ENCODE measurements at places on chromosomes 12 and 14.

DNA sequence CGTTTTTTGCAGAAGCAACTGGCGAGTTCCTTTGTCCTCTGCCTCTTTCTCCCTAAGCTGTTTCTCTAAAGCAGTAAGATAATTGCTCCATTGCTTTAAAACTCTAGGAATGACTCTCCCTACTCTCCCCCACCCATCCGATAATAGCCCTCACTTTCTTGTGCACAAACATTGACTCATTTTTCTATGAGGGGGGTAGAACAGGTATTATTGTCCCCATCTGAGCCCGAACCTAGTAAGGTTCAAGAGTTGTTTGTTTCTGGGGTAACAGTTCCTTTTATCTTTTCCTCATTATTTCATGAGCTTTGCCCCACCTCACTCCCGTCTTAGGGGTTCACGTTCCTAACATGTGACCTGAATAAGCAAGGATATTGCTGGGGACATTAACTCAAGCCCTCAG lies 190.6 kb downstream of the EMP1 start:
- no peak for DNase-seq

DNA sequence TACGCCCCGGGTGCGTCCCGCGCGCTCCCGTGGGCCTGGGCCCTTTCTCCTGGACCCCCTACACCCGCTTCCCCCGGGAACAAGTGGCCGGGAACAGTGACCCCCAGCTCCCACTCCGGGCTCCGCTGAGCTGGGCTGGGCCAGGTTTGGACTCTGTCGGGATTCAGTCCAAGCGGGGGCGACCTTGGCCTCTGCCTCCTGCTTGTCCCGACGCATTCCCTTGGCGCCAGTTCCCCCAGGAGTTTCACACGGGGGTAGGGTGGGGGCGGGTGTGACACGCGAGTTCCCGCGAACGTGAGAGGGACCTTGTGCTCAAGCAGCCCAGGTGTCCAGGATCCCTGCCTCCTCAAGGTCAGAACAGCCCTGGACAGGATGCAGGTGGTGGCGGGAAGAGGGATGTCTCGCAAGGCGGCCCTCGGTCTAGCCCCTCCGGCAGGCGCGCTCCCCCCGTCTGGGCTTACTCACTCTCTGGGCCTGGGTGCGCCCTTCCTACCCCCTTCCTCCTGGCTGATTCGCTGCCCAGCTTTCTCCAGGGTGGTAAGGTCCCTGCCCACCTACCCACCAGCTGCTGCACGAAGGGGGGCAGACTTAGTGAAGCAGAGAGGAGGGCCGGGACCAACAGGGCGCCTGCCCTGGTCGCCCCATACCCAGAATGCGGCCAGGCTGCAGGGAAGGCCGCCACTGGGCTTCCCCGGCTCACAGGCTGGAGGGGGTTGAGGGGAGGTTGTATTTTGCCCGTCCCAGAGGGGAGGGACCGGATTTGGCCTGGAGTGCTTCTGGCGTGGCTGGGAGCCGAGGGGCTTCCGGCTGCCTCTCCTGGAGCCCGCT lies 862 bp downstream of the CRIP2 start:
- peak; percentile 54 for DNase-seq

- no peak for DNase-seq
Observed at GRCh38 chr14:49926803-49927202, 33.9 kb downstream of the ARF6 start.

GRCh38 chr12:115667116-115667515 lies 610.4 kb downstream of the MED13L start:
- DNase-seq = no peak

DNA sequence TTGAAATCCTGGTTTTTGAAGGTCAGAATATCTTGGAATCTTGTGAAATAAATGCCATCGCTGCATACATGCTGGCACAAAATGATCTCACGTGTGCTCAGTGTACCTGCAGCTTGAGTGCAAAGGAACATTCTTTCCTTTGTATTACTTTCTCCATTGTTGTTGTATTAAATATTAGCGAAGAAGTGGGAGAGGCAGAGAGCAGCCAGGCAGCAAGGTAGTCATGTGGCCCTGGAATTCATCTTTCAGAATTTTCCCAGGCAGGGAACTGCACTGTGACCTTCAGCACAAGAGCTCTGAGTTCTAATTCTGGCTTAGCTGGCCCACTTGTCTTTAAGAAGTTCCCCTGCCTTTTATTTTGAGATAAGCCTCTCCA lies 145.5 kb downstream of the PRKCH start:
- no peak for DNase-seq

GRCh38 chr12:26195641-26196420 lies 458 bp downstream of the SSPN start:
- no peak for DNase-seq

All from NCI-H1092 (cell line).